ENCODE measurements at places on chromosomes 16 and 17.
A peak's percentile ranks its signal among the peaks of the same experiment; 100 is the strongest.

- no peak for DNase-seq
Observed at GRCh38 chr16:30895627-30896260, 670 bp upstream of the CTF1 start.

DNA sequence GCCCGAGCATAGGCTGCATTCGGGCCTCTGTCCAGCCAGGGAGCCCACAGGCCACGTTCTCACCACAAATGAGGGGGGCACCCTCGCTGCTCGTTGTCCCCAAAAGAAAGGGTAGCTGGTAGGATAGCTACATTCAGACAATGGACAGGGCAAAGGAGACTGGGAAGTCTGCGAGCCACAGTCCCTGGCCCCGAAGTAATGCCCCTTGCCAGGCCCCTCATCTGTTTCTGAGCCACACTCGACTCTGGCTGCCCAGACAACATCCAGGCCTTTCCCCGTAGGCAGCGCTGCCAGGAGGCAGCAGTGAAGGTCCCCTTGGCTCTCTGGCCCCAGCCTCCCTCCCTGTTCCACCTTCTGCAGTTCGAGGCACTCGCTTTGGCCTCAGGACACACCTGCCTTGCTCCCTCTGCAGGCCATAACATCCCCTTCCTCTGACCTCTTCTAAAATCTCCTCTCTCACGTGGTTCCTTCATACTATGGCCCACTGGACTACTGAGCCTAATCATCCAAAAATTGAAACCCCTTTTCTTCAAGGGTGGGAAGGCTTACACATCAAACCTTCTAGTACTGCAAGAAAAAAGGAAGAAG lies 12.2 kb downstream of the AIPL1 start:
- DNase-seq, result no peak

- DNase-seq, result no peak
Observed at GRCh38 chr17:56290802-56291118, 137.5 kb downstream of the ANKFN1 start.

GRCh38 chr16:4597174-4597573 lies 17.5 kb downstream of the UBALD1 start:
- DNase-seq, result no peak

DNA sequence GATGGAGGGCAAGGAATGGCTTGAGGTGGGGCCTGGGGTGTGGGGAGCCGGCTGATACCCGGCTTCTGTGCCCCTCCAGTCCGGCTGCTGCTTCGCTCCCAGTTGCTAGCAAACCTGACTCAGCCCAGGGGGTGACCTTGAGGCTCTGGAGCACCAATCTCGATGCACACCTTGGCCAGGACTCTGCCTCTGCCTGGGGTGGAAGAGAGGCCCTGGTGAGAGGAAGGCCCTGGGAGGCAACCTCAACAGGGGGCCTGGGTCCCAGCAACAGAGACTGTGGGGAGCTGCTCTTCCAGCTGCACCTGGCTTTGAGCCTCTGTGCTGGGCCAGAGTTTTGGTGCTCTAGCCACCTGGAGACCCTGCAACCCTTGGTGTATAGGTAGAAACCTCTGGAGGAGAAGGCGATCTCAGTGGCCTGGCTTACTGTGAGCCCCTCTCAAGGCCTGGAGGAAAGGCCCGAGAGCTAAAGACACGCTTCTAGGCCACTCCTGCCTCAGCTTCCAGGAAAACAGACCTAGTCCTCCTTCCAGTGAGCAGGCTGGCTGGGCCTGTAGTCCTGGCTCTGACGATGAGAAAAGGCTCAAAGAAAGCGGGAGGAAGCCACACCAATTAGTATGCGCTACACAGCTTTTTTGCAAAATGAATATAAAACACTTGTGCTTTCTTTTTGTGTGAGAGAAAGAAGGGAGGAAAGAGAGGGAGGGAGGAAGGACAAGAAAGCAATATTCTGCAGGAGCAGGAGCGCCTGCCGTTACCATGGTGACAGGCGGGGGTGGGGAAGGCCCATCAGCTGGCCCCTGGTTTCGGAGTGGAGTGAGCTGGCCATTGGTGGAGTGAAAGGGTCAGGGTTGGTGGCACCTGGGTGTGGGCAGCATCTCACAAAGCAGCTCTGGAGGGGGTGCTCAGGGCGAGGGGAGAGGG lies 51.0 kb downstream of the VAC14 start:
- DNase-seq, result no peak

DNA sequence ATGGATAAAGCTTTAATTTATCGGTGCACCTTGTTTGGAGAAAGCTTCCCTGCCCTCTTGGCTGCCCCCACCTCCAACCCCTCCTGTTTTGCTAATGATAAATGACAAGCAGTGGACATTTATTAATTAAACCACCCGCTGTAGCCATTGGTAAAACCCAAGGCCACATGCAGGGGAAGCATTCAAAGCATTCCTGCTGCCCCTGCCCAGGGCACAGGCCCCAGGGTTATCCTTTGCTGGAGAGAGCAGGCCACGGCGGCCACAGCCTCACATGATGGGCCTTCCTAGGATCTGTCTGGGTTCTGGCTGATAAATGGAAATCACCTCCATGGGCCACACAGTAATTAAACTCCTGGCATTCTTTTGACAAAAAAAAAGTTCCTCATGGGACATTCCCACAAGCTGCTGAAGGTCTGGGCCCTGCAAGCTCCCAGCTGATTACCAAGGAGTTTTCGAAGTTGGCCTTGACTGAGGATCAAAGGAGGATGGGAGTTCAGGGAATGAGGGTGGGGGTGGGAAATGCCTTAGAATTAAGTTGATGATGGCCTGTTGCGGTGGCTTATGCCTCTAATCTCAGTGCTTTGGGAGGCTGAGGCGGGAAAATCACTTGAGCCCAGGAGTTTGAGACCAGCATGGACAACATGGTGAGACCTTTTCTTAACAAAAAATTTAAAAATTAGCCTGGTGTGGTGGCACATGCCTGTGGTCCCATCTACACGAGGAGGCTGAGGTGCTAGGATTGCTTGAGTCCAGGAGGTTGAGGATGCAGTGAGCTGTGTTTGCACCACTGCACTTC lies 35.5 kb downstream of the SOST start:
- DNase-seq, result no peak

DNA sequence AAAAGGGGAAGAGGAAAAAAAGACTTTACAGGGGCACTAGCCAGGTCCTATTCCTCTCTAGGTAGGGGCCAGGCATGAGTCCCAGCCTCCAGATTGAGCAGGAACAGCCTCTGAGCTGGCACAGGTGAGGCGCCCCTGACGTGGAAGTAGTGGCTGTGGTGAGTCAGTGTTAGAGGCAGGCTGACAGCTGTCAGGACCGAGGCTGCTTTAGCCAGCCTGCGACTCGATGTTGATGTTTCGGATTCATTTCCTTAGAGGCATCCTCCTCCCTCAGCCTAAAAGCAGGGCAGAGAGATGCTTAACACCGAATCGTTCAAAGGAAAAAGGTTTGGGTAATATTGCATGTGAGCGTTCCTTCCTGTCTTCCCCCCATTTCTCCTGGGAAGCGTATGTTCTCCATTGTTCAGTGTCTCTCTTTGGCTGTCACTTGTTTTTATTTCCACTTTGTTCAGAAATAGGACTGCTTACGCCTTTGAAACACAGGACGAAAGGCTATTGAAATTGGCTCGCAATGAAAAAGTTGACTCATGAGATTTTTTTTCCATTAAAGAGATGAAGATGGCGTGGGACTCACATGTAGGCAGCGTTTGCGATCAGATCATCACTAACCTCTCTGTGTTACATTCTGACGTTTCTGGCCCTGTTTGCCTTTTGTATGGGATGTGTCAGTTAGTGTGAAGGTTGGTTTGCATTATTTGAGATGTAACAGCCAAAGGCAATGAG lies 1.3 kb downstream of the KIAA0513 start:
- peak; percentile 76 for DNase-seq

DNA sequence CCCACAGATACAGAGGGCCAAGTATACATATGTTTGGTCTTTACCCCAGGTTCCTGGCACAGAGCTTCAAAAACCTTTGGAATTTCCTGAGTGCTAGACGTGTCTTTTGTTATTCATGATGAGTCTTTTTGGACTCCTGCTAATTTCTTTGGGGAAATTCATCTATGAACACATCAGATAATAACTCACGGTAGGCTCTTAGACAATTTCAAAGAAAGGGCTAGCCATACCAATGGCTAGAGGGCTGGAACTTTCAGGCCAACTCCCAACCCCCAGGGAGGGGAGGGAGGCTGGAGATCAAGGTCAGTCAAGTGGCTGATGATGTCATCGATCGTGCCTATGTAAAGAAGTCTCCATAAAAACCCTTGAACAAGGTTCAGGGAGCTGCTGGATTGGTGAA lies 101.9 kb downstream of the STX8 start:
- no peak for DNase-seq

DNA sequence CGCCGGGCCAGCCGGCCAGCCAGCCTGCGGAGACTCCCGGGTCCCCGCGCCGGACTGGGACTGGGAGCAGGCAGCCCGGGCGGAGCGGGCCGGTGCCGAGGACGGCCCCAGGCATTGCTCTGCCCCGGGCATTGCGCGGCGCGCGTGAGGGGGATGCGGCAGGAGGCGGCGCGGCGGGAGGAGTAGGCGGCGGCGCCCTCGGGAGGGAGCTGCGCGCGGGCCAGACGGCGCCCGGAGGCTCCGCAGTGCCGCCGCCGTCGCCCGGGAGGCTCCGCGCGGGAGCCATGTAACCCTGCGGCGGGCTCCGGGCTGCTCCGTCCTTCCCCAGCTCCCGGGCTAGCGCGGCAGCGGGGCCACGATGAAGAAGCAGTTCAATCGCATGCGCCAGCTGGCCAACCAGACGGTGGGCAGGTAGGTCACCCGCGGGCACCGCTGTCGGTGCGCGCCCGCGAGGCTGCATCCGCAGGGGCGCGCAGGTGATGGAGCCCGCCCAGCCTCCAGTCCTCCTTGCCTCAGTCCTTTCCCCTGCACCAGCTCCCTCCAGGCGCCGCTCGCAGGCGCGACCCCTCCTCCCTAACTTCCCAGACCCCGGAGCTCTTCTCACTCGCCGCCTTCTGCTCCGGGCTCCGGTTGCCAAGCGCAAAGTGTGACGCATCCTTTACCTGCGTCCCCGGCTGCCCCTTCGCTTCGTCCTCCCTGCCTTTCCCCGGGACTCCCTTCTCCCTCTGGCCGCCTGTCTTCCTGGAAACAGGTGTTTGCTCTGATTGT lies at the start of gene ARHGAP44:
Gene ARHGAP44 (plus strand): TSS at position 18 of the 768 bp plus-strand sequence. CDS start 341 bp downstream, at position 359.
- no peak for DNase-seq

DNA sequence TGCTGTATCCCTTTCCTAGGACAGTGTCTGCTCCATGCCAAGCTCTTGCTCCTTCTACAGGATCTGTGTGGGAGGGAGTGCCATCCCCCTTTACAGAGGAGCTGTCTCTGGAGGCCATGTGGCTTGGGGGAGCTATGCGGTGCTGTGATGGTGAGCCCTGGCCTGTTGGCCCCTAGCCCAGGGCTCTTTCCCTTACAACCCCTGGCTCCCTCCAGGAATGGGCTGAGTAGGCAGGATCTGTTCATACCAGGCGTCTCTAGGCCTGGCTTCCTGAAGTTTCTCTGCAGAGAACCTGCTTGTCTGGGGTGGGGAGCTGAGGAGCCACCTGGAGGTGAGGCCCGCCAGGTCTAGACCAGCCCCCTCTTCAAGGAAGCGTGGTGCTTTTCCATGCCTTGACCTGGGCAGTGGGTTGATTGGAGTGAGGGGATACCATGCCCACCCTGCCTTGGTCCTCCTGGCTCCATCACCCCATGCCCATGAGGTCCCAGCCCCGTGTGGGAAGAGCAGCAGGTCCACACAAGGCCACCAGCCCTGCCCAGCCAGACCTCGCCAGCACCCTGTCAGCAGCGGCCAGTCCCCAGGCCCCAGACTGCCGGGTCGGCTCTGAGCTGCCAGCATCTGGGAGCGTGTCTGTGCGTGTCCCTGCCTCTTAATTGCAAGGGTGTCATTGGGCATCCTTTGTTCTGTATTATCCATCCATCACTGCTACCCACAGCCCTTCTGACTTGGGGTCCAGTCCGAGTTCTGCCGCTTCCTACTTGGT lies 14.7 kb downstream of the LLGL2 start:
- no peak for DNase-seq

GRCh38 chr17:81302861-81303333 lies 7.8 kb upstream of the SLC38A10 start:
- no peak for DNase-seq

DNA sequence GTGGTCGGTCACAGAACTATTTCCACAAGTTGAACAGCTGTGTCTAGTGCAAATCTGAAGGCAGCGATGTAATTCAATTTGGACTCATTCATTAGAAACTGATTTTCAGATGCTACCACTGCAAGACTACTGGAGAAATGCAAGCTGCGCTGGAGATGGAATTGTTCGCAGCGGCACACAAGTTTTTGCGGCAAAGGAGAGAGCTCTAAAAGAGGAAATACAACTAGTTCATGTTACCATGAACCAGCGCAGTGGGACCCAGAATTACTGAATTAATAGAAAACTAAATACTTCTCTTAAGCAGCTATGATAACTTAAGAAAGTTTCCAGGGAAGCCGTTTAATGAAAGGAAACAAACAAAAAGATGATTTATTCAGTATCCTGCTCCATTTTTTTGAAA lies 1.9 kb downstream of the CREBBP start:
- DNase-seq, result no peak

GRCh38 chr17:65198653-65199382 lies 61.6 kb downstream of the RGS9 start:
- no peak for DNase-seq

All from stimulated activated CD4-positive, alpha-beta T cell treated with anti-CD3 and anti-CD28 coated beads, Interleukin-4, amount 100 ng/mL, for 1 hour (primary cell).